ENCODE measurements at places on chromosomes 1 and 21.
A peak's percentile ranks its signal among the peaks of the same experiment; 100 is the strongest.

- DNase-seq: no peak
Observed at GRCh38 chr1:101407505-101408211, 170.8 kb downstream of the S1PR1 start.

- DNase-seq: no peak
Observed at GRCh38 chr1:153795330-153795837, 20.2 kb downstream of the SLC27A3 start.

- no peak for DNase-seq
Observed at GRCh38 chr1:202158810-202159533, 1.4 kb downstream of the PTPN7 start.

GRCh38 chr1:231684356-231685244 is 58.0 kb downstream of the DISC1 start:
- DNase-seq: no peak

GRCh38 chr1:14572861-14573260 is 25.6 kb upstream of the KAZN start:
- no peak for DNase-seq

GRCh38 chr1:212285685-212286555 is 710 bp downstream of the PPP2R5A start:
- peak; percentile 26 for DNase-seq

GRCh38 chr1:160058087-160058486 is 11.9 kb downstream of the KCNJ10 start:
- DNase-seq: no peak

DNA sequence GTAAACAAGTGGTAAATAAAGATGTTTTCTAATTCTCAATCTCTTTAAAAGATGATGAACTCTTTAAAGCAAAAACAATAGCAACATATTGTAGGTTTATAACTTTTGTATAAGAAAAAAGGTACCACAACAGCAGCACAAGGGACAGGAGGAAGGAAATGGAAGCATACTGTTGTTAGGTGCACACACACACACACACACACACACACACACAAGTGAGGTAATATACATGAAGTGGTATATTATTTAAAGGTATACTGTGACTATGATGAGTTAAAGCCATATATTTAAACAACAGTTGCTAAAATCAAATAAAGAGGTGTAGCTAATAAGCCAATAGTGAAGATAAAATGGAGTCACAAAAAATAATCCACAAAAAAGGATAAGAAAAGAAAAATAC is 20.0 kb downstream of the PPP1R15B start:
- no peak for DNase-seq

DNA sequence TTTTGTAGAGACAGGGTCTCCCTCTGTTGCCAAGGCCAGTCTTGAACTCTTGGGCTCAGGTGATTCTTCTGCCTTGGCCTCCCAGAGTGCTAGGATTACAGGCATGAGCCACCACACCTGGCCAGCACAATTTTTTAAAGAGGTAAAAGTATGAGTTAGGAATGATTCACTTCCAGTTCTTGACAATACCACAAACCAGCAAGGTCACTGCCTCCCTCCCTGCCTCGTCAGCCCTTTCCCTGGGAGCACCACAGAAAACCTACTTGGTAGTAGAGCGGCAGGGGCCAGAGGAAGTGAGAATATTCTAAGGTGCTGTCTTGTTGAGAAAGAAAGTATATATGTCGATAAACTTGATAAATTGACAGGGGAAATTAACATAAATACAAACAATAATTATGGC is 10.8 kb upstream of the CDA start:
- DNase-seq: no peak

DNA sequence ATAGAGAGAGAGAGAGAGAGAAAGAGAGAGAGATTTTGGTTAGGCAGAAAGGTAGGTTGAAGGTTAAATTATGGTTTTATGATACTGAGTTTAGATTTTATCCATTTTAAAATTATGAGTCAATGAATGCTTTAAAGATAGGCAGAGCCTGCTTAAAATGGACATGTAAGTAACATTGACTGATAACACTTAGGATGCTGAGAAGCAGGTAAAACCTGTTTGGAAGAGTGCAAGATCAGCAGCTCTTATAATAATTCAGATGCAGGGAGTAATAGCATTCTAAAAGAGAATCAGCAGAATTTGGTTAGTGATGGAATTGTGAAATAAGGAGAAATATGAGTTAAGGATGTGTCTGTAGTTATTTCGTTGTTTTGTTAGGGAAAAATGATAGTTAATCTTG is 446.6 kb downstream of the PLA2G4A start:
- no peak for DNase-seq

DNA sequence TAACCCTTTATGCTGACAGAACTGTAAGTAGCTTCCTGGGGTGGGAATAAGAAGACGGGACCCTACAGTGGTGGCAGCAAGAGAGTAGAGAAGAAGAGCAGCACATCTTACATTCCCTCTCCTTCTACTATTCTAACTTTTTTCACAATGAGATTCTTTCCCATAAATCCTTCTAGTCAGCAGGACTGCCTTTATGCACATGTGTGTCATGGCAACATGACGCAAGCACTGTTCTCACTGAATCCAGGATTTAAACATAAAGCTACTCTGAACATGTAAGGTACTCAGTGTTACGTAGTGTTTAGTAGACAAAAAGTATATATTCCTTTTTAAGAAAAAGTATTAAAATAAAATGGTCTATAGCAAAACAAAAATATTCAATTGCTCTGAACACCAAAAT is 309.7 kb upstream of the LYPLAL1 start:
- DNase-seq: no peak

- no peak for DNase-seq
Observed at GRCh38 chr1:20319456-20320220, 29.0 kb downstream of the VWA5B1 start.

DNA sequence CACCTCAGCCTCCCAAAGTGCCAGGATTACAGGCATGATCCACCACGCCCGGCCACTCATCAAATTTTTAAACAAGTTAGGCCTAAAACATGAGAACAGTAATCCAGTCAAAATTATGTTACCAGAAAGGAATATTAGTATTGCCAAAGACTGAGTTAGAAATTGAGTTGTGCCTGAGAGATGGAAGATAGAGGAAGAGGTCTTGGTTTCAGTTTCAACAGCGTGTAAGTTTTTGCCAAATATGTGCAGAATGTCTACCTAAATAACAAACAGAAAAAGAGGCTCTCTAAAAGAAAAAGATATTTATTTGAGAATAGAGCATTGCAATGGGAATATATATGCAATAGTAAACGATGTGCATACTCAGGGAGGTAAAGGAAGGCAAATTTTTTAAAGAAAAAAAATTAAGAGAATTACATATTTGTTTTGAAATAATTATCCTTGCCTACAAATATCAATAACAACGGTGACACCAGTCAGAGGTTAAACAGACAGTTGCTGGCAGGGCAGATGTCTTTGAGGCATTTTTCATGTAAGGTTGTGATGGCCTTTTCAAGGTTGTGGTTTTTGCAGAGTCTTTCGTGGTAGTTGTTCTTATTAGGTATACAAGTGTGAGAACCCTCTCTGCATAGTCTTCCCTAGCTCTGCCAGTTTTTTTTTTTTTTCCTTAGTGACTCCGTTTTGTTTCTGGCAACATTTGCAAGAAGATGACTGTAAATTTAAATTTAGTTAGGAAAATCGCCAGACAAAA is 2.2 kb upstream of the CD1B start:
- DNase-seq: no peak

DNA sequence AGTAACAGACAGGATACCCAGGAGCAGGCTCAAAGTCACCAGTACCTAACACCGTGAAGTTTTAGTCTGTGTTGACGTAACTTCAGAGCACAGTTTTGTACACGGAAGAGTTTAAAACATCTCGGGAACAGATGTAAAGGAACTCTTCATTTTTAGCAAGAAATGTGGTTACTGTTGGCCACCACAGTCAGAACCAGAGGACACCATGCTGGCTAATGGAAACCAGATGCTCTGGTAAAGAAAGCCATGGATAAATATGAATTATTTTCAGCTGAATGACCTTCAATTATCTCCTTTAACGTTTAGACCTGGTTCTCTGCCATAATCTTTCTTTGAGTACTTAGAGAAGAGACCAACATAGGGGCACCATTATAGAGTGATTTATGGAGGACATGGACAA is 115.9 kb downstream of the NTMT2 start:
- peak; percentile 40 for DNase-seq

GRCh38 chr1:17233675-17234320 is 15.1 kb upstream of the PADI3 start:
- DNase-seq: peak; percentile 54

GRCh38 chr1:154474802-154475201 is 27.2 kb upstream of the TDRD10 start:
- DNase-seq: peak; percentile 40

- DNase-seq: no peak
Observed at GRCh38 chr1:112509005-112509659, 367 bp downstream of the WNT2B start.

DNA sequence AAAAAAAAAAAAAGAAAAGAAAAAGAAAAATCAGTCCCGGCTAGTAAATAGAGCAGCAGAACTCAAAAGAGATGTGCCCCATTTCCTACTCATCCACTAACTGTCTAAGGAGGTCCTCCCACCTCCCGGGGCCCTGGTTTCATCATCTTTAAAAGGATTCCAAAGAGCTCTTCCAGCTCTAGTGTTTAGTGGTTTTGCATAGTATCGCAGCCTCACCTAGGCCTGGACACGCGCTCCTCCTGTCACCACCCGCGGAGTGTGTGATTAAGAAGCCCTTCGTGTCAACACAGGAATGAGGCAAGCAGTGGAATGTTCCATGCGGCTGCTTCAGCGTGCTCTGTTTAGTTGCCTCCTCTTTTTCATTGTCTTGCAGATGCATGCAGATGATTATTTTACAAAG is 49.0 kb downstream of the LBR start:
- DNase-seq: no peak

GRCh38 chr1:3192825-3193224 is 123.8 kb downstream of the PRDM16 start:
- no peak for DNase-seq

- no peak for DNase-seq
Observed at GRCh38 chr1:109765483-109765815, 1.7 kb upstream of the EPS8L3 start.

DNA sequence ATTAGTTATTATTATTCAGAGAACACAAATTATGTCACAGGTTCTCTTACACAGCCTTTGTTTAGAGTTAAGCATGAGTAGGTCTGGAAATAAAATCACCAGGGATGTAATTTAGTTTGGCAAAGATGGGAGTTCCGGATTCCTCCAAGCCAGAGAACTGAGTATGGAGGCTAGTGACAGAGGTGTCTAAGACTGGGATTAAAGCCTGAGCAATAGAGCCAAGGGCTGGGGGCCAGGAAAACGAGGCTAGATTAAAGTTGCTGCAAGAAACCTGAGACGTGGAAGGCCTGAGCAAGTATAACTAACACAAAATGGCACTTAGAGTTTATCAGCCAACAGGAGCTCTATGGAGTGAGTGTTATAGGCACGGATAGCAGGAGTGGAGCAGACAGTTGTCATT is 381.6 kb downstream of the SRGAP2C start:
- no peak for DNase-seq

DNA sequence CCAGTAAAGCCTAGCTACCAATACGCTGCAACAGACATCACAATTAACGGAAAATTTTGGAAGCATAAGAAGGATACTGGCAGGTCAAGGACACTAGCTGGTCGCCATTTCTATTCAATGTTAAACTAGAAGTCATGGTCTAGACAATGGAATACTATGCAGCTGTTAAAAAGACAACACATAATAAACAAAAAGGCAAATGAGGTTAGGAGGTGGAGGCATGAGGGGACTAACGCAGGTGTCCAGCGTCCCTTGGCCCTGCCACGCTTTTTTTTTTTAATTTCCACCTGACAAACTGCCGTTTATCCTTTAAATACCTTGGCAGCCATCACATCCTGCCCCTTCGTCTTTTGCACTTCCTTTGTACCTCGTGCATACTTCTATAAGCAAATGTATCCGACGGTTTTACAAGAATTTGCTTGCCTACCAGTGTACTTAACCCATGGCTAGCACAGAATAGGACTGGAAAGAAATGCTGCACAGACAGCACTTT is 698 bp upstream of the SLC22A15 start:
- no peak for DNase-seq

DNA sequence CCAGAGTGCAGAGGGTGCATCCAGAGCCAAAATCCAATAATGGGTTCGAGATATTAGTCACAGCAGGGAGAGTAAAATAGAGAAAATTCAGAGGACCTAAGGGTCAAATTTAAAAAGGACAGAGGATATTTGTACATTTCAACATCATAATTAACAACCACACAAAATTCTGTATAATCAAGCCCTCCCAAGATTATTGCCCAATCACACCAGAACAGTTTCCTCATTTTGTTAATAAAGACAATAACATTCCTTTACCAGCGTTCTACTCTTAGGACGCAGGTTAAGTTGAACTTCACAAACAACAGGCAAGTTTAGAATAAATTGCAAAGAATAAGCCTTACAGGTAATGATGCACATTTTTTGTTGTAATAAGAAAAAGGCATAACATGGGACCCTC is 462.8 kb downstream of the PTPRC start:
- DNase-seq: no peak

DNA sequence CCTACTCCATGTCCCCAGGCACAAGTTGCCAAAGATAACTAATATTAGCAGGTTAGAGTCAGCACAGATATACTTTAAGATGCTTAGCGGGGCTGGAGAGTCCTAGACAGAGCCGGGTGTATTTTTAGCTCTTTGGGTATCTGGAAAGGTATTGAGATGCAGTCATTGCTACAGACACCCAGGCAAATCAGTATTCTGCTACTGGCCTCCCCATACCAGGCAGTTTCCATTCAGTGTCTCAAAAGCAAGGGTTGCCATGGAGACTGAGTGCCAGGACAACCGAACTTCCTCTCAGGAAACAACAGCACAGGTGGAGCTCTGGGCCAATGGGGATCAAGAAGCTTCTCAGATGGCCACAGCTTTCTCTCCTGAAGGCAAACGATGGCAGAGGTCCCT is 45.3 kb downstream of the KCNC4 start:
- DNase-seq: no peak

DNA sequence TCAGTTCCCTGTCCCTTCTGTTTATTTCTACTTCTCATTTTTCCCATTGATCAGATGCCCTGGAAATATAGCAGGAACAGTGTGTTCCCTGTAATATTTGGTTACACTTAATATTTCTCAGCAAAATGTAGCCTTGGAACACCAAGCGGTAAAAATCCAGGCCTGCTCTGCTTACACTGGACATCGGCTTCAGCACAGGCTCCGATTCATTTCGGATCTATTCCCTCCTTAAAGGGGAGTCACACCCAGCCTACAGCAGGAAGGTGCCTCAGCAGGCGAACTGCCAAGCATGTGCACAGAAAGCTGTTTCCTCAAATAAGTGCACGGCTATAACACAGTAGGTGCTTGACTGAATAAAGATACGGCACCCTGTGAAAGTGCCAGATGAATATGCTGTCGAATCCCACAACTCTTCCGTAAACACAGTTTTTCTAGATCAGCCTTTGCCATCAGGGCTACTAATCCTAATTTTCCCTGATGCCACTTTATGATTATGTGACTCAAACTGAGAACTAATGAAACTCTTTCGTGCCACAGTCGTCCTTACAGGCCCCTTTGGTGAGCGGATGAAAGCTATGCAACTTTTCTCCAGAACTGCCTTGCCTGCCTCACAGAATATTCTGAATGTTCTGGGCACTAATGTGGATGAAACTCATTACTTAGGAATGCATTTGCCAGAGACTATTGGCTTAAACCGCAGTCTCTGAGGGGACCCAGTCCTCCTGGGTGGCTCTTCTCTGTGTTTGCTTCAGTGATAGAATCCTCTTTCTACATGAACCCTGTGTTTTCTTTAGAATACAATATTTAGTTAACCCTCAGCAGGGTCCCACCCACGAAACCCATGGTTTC is 275.5 kb upstream of the RUNX1 start:
- DNase-seq: peak; percentile 59

Measured in stromal cell of bone marrow (primary cell).